ENCODE measurements at places on chromosomes 4 and X. TPM values are rescaled to one million over a fixed set of nuclear protein-coding genes. Genes with fewer than 3 reads are reported as not detected.

GRCh38 chr4:142557239-142557801 lies 288.8 kb downstream of the INPP4B start:
- DNase-seq, result no peak

- no peak for DNase-seq
Observed at GRCh38 chr4:41644288-41644914, 104.1 kb downstream of the PHOX2B start.

DNA sequence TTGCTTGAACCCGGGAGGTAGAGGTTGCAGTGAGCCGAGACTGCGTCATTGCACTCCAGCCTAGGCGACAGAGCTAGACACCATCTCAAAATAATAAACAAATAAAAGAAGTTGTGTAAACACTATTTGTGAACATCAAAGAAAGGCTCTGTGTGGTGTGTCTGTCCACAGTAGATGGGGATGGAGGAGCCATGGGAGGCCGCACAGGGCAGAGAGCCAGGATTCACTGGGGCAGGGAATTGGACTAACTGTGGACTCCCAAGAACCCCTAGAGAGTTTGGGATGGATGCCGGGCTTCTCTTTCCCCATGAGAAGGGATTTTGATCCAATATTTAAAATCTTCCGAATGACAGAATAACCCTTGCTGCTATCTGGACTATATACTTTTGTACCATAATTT lies 26.5 kb downstream of the TBC1D1 start:
- DNase-seq, result no peak

GRCh38 chr4:112075906-112076305 lies 69.3 kb upstream of the FAM241A start:
- DNase-seq, result no peak

GRCh38 chr4:102614801-102615200 lies 113.6 kb downstream of the NFKB1 start:
- peak; percentile 71 for DNase-seq

The GC gene
- not detected for total RNA-seq

GRCh38 chr4:186068581-186069348 lies at the start of gene TLR3:
TSS of gene TLR3 (plus strand) at chr4:186069156. CDS start at chr4:186076620, 7,464 bp downstream.
- DNase-seq, result peak; percentile 41

DNA sequence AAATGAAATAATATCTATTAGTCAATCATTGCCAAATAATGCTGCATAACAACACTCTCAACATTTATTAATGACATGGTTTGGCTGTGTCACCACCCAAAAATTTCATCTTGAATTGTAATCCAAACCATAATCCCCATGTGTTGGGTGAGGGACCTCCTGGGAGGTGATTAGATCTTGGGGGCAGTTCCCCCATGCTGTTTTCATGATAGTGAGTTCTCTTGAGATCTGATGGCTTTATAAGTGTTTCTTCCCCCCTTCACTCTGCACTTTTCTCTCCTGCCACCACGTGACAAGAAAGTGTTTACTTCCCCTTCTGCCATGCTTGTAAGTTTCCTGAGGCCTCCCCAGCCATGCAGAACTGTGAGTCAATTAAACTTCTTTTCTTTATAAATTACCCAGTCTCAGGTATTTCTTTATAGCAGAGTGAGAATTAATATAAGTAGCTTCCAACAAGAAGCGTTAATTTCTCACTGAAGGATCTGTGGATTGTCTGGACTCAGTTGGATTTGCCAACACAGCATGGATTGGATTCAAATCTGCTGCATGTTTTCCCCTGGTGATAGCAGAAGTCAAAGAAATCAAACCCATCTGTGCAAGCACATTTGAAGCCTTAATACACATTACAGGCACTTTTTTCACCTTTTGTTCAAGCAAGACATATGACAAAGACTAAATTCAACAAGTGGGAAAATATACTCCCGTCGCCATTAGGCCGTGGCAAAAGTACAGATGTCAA lies 216.6 kb downstream of the PDGFC start:
- no peak for DNase-seq

DNA sequence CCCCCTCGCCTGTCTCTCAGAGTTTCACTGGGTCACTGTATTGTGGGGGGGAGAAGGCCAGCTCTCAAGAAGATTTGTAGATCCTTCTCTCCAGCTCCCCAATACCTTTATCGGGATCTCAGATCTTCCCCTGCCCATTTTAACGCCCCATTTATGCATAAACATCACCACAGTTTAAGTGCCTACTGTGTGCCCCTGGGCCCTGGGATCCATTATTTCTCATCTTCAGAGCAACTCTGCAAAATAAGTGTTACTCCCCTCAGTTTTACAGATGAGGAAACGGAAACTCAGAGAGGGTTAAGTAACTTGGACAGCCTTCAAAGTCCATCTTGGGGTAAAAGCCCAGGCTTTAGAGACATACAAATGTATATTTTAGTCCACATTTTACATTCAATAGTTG lies 421 bp upstream of the IGSF1 start:
- DNase-seq, result no peak

- no peak for DNase-seq
Observed at GRCh38 chr4:139955600-139955999, 198.4 kb downstream of the MAML3 start.

GRCh38 chr4:126027601-126028000 lies 712.8 kb downstream of the FAT4 start:
- no peak for DNase-seq

- DNase-seq, result no peak
Observed at GRCh38 chr4:26132858-26133257, 188.0 kb upstream of the RBPJ start.

DNA sequence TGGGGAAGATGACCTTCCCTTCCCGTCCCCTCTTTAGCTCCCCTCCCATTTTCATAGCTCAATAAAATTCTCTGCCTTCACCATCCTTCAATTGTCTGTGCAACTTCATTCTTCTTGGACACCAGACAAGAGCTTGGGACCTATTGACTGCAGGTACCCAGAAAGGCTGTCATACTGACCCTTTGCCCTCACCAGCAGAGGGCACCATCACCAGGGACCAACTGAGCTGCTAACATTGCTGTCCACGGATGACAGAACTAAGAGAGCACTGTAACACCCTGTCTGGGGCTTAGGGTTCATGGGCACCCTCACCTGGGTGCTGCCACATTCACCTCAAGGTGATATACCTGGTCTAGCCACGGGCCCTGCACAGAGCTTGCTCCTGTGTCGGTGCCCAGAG lies 141.3 kb upstream of the VCX3B start:
- DNase-seq, result no peak

DNA sequence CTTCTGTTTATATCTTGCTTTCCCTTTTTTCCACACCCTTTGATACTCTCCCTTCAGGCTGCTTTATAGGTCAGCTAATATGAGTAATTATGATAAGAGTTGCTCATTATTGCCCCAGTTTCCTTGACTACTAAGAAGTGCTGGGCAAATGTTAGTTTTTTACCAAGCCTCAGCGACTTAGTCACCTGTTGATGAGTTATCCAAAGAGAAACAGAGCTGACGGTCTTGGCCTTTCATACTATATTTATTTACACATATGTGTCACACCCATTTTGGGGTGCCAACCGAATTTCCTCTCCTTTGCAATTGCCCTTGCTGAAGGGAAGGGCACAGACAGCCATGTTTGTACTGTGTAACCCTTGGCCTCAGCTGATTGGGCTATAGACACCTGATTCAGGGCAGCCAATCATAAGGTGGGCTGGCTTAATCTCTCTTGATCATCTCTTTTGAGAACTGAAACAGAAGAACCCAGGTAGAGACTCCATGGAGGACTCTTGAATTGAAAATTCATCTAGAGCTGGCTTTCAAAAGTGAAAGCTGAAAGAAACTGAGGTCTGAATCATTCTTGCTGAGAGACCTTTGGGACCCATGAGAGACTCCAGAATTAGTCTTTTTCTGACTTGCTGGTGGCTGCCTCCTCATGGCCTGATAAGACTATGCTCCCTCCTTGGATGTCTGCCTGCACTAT lies 111.7 kb upstream of the RPS6KA3 start:
- peak; percentile 59 for DNase-seq

- peak; percentile 15 for DNase-seq
Observed at GRCh38 chr4:18020145-18020670, 1.3 kb downstream of the LCORL start.

GRCh38 chrX:74515356-74515755 lies 94.1 kb downstream of the SLC16A2 start:
- no peak for DNase-seq

DNA sequence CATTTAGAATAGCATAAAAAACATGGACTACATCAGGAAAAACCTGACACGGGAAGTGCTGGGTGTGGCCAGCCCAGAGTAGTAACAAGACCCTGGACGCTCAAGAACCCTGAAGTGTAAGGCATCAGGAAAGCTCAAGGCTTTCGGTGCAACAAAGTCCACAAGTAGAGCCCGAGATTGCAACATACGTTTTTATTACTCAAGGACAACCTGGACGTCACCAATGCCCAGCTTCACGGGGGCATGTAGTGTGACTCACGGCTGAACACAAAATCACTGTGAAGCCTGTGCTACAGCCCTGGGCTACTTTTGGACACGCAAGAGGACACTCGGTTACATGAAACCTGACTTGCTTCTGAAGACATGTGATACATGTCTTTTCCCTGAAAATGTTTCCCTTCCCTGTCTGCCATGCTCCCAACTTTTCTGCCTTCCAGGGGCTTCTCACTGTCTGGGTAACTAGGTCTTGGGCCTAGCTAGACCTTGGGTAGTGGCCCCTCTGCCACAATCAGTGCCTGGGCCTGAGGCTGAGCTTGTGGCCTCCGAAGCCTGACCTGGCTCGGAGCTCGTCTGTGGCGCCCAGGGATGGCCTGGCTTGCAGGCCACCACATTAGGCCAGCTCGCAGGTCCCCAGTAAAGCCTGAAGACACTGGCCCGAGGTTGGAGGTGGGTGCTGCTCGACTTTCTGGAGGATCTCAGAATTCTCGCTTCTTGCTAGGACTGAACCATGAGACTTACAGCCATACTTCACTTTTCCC lies 9.2 kb downstream of the IRAK1 start:
- no peak for DNase-seq

DNA sequence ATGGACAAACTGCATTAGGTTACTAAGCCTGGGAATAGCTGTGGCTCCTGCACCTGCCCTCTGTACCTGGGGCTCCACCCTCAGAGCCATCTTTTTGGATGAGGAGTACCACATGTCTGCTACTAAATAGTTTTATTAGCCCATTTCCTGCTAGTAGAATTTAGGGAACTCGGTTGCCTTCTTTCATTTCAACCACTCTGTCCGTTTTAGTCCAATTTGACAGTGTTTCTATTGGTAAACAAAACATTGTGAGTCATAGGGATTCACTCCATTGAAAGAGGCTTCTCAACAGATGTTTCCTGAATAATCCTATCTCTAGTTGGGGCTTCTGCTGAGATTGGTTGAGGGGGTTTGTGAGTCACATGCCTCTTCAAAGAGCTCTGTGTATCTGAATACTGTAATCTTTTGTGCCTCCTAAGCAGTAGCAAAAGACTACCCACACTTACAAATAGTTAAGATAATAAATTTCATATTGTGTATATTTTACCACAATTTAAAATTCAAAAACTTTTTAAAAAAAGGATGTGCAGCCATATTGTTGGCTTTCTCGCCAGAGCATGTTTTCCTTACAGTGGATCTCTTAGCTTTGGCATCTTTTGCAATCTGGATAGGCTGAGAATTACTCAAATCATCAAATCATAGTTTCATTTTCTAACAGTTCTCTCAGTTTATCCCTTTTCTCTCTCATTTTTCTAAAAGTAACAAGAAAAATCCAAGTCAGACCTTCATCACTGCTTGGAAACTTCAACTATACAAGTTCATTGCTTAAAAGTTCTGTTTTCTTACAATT lies 9.9 kb downstream of the FAM200B start:
- DNase-seq, result no peak

- DNase-seq, result no peak
Observed at GRCh38 chr4:128354205-128354821, 66.7 kb upstream of the PGRMC2 start.

The IGFBP7 gene
- 0.91 TPM for total RNA-seq

GRCh38 chr4:41212616-41213203 lies 1.6 kb downstream of the APBB2 start:
- no peak for DNase-seq

GRCh38 chr4:47484168-47484567 lies 907 bp upstream of the ATP10D start:
- DNase-seq, result no peak

GRCh38 chrX:115449742-115450141 lies 111.2 kb upstream of the PLS3 start:
- no peak for DNase-seq

DNA sequence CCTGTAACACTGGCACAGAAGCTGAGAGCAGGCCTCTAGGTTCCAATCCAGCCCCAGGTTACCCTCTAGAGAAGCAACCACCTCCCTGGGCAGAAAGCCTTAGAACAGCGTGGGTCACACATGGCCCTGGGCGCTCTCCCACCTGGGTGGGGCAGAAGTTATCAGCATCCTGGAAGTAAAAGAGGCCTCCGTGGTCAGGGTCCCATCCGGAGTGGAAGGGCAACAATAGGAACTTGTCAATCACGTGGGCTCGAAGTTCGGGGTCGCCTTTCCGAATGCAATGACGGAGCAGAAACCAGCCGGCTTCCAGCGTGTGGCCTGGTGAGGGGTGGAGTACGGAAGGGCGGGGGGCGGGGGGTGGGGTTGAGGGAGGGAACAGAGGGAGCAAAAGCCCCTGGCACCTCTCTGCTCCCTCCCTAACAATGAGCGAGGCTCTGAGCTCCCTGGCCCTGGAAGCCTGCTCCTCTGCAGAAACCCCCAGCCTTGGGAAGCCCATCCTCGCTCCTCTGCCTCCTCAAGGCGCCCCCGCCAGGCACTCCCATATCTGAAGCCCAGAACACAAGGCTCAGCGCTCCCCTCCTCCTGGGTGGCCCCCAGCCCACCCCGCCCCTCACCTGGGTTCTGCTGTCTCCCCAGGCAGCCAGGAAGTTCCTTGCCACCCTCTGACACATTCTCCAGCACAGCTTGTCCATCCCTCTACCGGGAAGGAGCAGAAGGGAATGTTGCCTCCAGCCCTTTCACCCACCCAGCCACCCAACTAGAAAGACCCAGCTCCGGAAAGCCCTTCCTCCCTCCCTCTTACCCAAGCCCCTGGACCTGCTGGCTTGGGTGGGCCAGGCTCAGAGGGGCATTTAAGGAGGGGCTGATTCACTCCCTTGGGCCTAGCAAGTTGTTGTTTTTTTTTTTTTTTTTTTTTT lies 2.8 kb downstream of the RENBP start:
- no peak for DNase-seq

The CENPI gene
- 1.1 TPM for total RNA-seq

The CYSLTR1 gene
- total RNA-seq, result 7.2 TPM

The F9 gene
- not detected for total RNA-seq

Data from CD4-positive, CD25-positive, alpha-beta regulatory T cell (primary cell).